ENCODE measurements at places on chromosomes 7 and 10.

DNA sequence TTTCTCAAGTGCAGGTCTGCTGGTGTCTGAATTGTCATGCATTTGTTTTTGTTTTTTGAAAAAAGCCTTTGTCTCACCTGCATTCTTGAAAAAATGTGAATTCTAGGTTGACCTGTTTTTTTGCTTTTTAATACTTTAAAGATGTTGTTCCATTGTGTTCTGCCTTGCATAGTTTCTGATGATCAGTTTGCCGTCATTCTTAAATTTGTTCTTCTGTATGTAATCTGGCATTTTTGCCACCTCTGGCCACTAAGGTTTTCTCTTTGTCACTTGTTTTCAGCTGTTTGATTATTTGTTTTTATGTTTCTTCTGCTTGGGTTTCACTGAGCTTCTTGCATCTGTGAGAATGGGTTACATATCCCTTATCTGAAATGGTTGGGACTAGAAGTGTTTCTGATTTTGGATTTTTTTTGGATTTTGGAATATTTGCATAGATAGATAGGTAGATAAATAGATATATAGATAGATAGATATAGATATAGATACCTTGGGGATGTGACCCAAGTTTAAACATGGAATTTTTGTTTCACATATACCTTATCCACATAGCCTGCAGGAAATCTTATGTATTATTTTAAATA, 16.5 kb downstream of the MGMT start:
- DNase-seq = no peak

- DNase-seq = no peak
These were observed 1.3 kb downstream of the FRAT2 start for GRCh38 chr10:97333351-97333600.

DNA sequence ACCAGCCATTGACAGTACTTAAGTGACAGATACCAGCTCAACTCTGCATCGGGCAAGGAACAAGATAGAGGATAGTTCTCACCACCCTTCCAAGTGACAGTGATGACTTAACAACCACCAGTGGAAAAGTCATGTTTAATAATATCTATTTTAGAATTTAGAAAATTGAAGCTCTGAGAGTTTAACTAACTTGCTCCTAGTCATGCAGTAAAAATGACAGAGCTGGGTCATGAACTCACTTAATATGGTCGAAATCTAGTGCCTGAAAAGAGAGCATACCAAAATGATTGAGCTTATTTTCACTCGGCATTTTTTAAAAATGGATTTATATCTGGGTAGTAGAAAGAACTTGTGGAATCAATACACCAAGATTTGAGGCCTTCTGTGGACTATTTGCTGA, 367.8 kb upstream of the IGFBP3 start:
- no peak for DNase-seq

DNA sequence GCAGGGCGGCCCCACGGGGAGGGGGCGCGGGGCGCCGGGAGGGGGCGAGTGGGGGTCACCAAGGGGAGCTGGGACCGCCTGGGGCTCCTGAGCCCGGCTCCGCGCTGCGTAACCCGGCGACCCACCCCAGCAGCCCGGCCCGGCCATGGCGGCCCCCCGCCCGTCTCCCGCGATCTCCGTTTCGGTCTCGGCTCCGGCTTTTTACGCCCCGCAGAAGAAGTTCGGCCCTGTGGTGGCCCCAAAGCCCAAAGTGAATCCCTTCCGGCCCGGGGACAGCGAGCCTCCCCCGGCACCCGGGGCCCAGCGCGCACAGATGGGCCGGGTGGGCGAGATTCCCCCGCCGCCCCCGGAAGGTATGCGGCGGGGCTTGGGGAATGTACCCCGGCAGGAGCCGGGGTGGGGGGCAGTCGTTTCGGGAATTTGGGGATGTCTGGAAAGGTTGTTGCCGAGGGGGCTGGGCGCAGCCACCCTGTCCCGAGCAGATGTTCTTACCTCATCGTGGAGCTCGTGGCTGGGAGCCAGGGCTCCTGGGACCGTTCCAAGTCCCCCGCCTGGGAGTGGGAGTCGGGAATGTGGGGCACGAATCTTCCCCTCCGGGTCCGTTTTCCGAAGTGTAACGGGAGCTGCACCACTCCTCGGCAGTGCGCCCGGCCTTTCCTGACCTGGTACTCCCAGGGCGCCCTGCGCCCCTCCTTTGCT, 431 bp downstream of the ZYX start:
- no peak for DNase-seq

- DNase-seq = no peak
These were observed 27.7 kb upstream of the VAX1 start for GRCh38 chr10:117165538-117166417.

GRCh38 chr10:114060456-114060855, 16.8 kb downstream of the ADRB1 start:
- no peak for DNase-seq

DNA sequence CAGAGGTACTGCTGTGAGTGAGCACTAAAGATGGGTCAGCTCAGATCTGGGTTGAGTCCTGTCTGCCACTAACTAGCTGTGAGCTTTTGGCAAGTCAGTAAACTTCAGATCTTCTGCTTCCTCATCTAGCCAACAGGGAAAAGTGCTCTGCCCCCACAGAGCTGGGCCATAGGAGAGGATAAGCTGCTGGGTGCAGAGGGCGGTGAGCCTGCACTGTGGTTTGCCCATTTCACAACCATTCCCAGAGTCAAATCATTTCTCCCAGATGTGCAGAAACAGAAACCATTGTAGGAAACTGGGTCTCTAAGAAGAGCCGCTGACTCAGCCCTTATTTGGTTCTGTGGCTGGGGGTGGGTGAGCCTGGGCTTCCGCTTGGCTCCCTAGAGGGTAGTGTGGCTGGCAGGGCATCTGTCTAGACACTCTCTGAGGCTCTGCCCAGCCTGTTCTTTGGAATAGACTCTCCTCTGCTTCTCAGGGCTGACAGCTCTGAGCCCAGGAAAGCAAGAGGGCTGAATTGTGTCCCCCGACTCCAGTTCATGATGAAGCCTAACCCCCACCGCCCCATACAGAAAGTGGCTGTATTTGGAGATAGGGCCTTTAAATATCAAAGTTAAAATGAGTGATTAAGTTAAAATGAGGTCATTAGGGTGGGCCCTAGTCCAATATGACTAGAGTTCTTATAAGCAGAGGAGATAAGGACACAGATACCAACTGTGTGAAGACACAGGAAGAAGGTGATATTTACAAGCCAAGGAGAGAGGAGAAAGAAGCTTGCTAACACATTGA, 29.5 kb upstream of the ARHGAP22 start:
- peak; percentile 81 for DNase-seq

DNA sequence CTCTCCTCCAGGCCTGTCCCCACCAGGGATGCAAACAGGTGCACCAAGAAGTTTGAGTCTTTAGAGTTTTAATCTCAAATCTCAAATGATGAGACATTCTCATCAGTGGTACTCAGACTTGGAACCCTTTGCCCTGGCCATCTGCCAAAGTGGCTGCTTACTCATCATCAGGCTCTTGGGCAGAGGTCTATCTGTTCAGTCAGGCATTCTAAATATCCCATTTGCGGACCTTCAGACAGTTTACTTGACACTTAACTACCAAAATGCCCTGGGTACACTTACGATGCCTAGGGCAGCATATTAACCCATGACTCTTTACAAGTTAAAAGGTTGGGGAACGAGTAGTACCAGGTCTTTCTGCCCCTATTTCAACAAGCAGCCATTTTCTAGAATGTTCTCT, 61.2 kb upstream of the YAE1 start:
- no peak for DNase-seq

DNA sequence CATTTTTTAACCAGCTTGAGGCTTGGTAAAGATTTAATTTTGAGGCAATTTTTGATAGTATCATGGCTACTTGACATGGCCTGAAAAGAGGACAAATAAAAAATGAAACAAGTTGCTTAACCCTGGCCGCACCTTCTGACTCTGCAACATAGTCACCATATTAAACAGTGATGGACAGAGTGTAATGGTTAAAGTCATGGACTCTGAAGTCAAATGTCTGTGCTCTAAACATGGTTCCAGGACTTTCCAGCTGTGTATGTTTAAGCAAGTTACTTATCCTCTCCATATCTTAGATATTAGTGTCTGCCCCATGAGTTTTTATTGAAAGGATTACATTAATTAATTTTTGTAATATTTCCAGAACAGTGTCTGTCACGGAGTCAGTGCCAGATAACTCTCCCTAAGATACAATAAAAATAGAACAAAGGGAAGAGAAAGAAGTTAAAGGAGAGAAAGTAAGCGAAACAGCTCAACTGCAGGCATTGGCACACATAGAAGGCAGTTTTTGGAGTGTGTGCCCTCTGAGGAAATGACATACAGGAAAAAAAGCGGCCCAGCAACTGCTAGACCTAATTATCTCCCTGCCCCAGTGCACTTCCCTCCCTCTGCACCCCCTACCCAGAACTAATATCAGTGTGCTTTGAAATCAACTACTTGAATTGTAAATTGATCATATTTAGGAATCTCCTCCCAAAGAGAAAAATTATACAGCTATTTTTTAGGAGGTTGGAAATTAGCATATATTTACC, 65.3 kb downstream of the MACC1 start:
- no peak for DNase-seq

Measured in vagina (tissue), 2 donors.